ENCODE measurements at places on chromosomes 5 and 9.

GRCh38 chr9:93505541-93506132 lies 52.3 kb upstream of the FAM120AOS start:
- no peak for DNase-seq

GRCh38 chr5:1338506-1339070 lies 6.3 kb downstream of the CLPTM1L start:
- DNase-seq = no peak

DNA sequence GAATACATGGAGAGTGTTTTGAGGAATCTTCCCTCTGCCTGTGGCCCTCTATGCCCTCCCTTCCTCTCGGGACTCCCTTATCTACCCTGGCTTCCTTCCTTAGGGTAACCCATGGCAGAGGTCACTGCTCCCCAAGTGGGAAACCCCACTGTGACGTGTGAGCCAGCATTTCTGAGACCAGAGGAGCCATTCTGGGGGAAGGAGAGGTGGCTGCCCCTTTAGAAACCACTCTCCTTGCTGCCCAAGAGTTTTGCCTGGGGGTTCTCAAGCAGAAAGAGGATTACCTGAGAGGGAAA lies 23.1 kb downstream of the CCNJL start:
- no peak for DNase-seq

DNA sequence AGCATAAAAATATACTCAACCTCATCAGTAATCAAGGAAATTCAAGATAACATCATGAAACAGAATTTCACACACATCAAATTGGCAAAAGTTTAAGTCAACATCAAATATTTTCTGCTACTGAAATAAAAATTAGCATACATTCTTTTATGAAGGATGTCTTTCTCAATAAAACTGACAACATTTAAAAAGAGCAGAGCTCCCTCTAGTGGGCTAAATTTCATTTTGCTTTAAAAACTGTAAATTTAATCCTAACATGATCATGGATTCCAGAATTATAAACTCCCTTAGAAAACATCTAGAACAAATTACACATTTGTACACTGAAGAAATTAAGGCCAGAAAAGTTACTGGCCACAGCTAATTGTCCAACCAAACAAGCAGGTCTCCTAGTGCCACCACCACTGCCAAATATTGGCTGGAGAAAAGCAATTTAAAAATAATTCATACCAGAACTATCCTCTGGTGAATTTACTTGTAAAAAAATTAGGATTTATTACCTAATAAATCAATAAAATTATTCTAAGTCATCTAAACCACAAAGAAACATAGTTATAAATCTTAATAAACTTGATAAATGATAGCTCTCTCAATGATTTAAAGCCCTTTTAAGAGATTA lies 31.2 kb downstream of the DEPDC1B start:
- peak; percentile 25 for DNase-seq

DNA sequence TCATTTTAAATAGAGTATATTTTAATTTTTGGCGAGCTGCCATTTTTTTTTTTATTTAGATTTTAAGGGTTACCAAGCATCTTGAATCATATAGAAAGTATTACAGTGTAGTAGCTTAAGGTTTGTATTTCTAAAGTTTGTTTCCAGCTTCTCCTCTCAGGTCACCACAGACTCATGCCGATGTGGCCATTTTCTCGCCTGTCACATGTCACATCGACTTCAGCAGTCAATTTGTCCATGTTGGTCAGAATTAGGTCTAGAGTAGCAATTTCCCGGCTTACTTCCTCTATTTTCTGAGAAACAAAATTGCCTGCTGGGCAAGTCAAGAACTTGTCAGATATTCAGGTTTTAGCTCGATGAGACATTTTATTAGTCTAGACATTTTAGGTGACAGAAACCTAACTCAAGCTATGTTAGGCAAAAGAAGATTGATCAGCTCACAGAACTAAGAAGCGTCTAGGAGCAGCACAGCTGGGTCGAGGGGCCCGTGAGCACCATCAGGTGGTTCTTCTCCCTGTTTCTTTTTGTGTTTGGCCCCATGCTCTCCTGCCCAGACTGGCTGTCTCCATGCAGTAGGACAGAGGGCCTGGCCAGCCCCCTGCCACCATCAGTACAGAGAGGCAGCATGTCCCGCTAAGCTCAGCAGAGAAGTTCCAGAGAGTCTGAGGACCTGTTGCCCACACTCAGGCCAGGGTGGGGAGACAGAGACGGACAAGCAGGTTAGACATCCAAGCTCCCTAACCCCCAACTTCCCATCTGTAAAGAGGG lies 48.4 kb upstream of the AFAP1L1 start:
- no peak for DNase-seq

DNA sequence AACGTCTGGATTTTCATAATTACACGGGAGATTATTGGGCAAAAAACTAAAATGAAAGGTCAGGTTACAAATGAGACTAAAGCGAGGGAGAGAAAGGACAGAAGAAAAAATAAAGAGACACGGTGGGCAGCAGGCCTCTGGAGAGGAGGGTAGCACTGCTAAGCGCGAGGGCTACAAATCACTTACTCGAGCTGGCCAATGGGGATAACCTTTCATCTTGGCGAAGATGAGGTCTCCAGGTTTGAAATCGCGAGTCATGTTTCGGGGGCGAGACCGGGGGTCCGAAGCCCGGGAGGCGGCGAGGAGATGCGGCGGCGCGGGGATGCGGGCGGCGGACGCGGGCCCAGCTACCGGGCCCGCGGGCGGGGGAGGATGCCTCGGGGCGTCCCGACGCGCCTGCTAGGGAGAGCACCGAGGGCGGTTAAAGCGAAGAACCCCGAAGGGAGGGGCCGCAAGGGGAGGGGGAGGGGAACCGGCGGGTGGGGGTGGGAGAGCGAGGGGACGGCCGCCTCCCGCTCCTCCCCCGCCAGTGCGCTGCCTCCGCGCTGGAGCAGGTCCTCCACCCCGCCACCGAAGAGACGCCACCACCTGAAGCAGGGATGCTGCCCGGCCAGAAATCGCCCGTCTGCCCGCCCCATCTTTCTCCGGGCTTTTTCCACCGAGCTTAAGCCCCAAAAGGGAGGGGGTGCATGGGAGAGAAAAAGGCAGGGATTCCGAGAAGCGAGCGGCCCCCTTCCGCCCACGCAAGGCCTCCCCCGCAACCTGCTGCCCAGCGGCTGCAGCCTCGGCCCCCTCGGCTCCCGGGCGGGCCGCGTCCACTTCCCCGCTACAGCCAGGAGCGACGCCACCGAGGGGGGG lies 610 bp downstream of the PSIP1 start:
- no peak for DNase-seq

- peak; percentile 24 for DNase-seq
Measured at GRCh38 chr9:107782381-107782780, 292.8 kb upstream of the KLF4 start.

- DNase-seq = no peak
Measured at GRCh38 chr9:36874921-36875320, 159.1 kb downstream of the PAX5 start.

GRCh38 chr5:111375645-111376044 lies 136.7 kb downstream of the STARD4 start:
- DNase-seq = no peak

GRCh38 chr9:30744871-30745270 lies 1639.6 kb upstream of the ACO1 start:
- DNase-seq = no peak

DNA sequence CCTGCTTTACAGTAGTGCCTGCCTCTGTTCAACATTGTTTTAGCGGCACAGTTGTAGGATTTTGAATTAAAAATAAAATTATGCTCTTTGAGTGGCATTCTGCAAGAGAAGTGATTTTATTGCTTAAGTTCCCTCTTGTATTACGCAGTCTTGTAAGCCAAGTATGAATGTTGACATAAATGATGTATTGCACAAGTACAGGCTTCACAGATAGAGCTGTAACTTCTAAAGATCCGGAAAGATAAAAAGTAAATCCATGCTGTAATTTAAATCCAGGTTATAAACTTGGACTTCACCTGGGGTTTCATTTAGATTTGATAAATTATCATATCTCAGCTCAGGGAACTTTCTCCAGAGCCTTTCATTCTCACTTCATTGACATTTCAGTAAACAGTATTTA lies 1114.7 kb downstream of the PTPRD start:
- no peak for DNase-seq

All from skin of body (tissue), 3 donors.